Activated CD4-positive, alpha-beta T cell treated with anti-CD3 and anti-CD28 coated beads for 36 hours (primary cell): ENCODE measurements at places on chromosomes 3 and 15. TPM values are rescaled to one million over a fixed set of nuclear protein-coding genes. Genes with fewer than 3 reads are reported as not detected.

The GHSR gene
- not detected for total RNA-seq

The CD200R1L gene
- total RNA-seq, result not detected

The ASB14 gene
- total RNA-seq, result not detected

DNA sequence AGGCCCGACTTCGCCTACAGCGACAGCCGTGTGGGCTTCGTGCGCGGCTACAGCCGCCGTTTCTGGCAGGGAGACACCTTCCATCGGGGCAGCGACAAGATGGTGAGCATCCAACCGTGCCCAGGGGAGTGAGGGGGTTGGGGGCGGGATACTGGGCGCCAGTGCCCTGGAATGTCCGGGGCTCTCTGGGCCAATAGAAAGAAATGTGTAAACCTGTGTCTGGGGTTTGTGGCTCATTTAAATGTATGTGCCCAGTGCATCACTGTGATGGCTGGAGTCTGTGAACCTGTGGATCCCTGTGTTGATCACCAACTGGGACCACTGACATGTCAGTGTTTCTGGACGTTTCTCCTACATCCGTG is 423 bp downstream of the CHAC1 start:
- DNase-seq, result no peak

DNA sequence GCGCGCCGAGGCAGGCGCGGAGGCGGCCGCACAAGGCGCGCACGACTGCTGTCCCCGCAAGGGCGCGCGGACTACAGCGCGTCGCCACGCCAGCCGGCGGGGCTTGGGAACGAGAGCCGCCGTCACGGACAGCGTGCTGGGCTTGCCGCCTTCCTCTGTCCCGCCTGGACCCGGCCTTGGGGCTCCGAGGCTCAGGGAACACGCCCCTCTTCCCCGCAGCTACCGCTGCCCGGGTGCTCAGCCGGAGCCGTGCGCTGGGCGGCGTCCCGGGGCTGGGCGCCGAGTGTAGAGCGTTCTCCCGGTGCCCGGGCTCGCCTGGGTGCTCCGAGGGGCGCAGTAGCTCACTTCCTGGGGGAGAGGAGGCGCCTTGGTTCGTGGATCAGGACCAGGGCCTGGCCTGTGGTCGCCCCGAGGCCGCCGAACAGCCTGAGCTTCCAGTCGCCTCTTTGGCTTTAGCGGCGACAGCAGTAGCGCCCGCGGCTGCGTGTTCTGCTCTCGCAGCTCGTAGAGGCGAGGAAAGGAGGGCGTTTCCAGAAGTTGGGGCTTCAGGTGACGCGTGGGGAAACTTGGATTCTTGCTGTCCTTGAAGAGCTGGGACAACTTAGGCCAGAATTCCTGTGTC is 226.7 kb upstream of the C2CD4B start:
- DNase-seq, result peak; percentile 59

DNA sequence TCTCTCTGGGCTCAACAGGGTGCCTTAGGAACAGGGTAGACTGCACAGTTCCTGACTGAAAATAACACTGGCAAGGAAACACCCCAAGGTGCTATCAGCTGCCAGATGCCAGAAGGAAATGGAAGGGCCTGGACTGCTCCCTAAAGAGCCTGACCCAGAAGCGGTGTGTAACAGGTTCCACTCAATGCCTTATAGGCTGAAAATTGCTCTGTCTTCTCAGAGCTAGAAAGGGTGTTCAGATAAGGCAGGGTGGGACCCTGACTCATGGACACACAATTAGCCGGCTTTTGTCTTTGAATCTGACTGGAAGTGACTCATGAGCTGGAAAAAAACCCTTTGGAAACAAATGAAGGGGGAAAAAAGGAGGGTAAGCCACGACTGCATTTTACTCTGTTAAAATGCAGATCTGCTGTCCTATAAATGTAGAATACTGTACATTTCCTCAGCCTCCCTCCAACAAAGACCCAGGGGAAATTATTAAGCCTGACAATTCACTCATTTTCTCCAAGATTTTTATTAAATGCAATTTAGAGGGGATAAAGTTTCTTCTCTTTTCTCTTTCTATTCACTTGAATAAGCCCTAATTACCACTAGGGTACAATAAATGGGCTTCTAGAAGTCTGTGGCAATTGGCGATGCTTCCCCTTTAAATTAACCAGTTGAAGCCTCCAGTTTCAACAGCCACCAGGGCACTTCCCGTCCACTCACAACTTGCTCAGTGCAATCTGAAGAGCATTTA is 160.2 kb upstream of the TBL1XR1 start:
- peak; percentile 40 for DNase-seq

DNA sequence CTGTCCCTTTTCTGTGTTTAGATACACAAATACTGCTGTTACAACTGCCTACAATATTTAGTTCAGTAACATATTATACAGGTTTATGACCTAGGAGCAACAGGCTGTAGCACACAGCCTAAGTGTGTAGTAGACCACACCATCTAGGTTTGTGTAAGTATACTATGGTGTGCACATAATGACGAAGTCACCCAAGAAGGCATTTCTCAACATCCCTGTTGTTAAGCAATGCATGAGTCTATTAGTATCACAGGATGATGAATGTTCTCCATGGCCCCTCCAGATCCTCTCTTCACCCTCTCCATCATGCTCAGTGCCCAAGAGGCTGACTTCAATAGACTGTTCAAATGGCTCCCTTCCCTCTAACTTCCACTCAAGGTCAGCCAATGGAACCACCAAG is 14.6 kb upstream of the SEC62 start:
- no peak for DNase-seq

- peak; percentile 24 for DNase-seq
Measured at GRCh38 chr3:3178498-3179328, 778 bp downstream of the CRBN start.
